Stimulated activated CD8-positive, alpha-beta memory T cell treated with anti-CD3 and anti-CD28 coated beads, Interleukin-15, amount 100 ng/mL, for 4 hours (primary cell): ENCODE measurements at places on chromosomes 6 and 20.

DNA sequence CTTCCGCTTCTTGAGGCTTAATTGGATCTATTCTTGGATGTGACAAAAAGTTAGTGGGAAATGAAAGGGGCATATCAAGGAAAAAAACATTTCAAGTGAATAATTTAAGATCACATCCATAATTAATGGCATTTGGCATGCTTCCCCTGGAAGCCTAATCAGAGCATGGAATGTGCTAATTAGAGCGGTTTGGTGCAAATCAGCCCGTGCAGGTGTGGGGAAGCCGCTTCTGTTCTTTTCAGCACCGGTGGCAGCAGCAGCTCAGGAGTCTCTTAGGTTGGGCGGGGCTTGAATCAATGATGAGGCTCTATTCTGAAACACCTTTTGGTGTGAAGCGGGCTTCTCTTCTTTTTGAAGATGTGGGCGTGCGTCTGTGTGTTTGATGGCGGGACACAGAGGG is 301.2 kb downstream of the LRFN2 start:
- no peak for DNase-seq

DNA sequence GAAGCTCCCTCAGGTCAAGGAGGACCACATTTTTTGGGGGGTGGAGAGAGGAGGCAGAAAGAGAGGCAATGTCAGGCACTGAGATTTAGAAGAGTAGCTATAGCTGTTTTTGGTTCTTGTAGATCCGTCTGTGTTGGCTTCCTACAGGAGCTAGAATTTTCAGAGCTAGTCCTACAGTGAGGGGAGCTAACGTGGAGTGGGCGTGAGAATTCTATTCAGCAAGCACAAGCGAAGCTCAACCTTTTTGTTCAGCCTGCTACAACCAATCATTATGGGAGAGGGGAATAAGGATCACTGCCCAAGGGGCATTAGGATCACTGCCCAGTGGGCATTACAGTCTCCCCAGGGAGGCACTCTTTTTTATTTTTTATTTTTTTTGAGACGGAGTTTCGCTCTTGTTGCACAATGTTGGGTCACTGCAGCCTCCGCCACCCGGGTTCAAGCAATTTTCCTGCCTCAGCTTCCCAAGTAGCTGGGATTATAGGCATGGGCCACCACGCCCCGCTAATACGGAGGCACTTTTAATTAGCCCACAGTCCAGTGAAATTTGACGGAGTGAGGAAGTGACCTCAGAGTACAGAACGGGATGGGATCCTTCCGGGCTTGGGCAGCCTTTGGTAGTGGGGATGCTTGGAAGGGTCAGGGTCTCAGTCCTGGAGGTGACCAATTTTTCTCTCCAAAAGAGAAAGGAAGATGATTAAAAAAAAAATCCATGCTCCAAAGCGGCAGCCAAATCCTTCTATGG is 1.1 kb upstream of the PANK2 start:
- DNase-seq: no peak

DNA sequence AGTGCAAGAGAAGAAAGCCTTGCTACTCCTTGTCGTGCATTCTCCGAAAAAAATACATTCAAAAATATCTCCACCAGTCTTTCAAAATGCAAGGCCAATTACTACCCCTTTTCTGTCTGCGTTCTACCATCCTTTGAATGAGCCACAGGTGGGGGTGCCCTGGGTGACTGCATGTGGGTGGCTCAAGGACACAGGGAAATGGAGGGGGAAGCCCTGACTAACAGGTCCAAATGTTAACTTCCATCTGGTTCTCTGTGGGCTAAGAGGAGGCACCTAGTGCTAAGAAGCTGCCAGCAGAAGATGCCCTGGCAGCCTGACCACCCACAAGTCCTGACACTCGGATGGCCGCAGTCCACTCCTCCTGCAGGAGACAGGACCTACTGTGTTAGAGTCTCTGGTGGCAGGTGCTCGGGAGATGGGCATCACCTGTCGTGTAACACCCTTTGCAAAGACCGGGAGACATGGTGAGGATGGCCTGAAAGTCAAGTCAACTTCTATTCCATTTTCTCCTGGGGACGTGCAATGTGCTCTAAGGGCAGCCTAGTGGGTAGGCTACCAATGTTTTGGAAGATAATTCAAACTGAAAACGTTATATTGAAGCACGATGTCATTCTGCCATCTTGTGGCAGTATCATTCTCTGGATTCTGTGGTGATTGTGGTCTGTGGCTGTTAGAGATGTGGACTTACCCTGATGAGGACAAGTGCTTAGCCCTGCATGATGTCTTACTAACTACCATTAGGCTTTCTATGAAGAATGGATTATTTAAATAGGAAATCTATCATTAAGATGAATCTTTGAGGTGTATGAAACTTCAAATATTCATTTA is 27.4 kb upstream of the IGF2R start:
- DNase-seq: no peak

- no peak for DNase-seq
These were observed 20.1 kb upstream of the REPS1 start for GRCh38 chr6:139008117-139008516.

DNA sequence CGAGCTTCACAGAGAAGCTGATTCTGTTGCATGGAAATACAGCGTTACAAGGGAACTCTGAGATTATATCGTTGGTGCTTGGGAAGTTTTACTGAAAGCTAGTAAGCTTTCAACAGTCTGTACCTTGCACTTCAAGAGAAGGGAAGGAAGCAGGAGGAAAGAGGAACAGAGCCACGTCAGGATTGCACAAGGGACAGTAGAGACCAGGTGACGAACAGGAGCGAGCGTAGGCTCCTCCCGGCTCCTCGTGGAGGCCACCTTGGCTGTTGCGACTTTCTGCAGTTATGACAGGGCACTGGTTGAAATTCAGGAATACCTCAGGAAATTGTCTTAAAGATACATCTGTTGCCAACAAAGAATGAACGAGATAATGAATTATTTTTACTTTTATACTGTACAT is 18.8 kb downstream of the RTF2 start:
- no peak for DNase-seq

GRCh38 chr20:22257912-22258311 is 326.5 kb downstream of the FOXA2 start:
- DNase-seq: no peak

- DNase-seq: no peak
These were observed 72.8 kb upstream of the CEP85L start for GRCh38 chr6:118724211-118724610.
